ENCODE measurements at places on chromosomes 3 and 15.
A peak's percentile ranks its signal among the peaks of the same experiment; 100 is the strongest.

DNA sequence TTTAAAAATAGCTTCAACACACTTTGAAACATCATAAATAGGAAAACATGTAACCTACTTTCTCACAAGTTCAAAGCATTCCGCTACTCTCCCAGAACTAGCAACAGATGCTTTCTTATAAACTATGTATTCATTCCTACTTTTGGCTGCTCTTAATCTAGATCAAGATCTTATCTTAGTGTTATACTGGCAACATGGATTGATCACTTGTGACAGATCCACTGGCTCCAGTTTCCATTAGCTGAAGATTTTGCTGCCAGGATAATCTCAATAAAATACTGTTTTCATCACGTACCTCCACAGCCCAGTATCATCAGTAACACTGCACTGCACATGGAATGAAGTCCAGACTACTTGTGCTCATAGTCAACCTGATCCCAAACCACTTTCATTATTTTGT is 491.7 kb upstream of the AGTR1 start:
- no peak for DNase-seq

GRCh38 chr15:85616549-85617110 is 178.1 kb downstream of the KLHL25 start:
- DNase-seq = no peak

DNA sequence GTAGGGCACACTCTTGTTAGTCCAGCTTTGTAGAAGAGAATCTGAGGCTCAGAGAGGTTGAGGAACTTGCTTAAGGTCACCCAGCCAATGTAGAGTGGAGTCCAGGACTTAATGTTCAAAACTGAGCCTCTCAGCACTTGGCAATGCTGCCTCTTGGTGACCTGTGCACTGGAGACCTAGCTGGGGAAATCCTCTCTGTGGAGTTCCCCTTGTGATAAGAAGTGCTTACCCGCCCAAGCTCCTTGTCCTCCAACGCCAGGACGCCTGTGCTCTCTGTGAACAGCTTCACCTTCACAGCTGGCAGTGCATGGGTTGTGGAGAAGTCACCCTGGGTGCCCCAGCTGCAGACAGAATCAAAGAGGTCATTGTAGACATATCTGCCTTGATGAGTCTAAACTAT is 219.1 kb upstream of the FEZF2 start:
- DNase-seq = no peak

GRCh38 chr3:53495146-53495519 is 722 bp downstream of the CACNA1D start:
- peak; percentile 2 for DNase-seq

GRCh38 chr15:27878841-27879240 is 220.3 kb downstream of the OCA2 start:
- DNase-seq = no peak

DNA sequence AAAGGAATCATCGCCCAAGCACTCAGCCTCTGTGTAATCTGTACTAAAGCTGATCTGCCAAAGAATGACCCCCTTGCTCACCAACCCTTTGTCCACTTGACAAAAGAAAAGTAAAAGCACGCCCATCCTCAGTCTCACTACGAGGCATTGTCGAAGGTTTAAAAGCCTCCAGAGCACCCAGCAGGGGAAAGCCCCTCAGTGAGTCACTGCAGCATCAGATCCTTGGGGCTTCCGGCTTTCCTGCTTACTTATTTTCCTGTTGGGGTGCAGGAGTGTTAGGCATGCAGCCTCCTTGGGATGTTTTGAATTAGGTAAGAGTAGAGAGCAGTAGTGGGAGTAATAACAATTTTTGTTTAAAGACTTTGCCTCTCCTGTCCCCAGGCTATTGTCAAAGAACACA is 216.1 kb downstream of the MTHFS start:
- DNase-seq = no peak

DNA sequence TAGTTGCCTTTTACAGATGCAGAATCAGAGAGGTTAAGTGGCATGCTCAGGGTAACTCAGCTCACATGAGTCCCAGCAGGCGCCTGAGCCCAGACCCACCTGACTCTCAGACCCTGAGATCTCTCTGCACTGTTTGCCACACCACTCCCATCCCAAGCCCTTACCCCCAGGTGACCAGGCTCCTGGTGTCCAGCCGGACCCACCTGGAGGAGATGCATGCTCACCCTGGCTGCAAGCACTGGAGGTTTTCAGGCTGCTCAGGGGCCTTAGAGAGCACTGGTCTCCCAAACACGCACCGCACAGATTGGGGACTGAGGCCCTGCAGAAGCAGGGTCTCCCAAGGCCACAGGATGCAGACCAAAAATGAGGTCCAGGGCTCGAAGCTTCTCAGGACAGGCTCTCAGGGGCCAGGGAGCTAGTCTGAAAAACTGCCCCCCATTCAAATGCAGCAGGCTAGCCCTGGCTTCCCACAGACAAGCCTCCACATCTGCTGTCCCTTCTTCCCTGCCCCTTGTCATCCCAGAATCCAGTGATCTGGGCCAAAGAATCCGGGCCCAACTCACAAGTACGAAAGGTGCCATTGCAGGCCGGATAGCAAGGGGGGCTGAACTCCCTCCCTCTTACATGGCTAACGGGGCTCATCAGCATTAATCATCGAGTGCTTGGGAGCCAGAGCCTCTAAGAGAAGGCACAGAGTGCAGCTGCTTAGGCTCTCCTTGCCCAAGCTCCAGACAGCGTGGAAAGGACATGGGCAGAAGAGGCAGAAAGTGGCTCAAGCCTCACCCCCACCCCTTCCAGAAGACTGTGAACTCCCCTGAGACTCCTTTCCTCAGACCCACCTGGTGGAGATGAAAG is 90.2 kb upstream of the PRR20G start:
- DNase-seq = no peak

GRCh38 chr3:39118079-39118478 is 10.6 kb downstream of the TTC21A start:
- DNase-seq = no peak

DNA sequence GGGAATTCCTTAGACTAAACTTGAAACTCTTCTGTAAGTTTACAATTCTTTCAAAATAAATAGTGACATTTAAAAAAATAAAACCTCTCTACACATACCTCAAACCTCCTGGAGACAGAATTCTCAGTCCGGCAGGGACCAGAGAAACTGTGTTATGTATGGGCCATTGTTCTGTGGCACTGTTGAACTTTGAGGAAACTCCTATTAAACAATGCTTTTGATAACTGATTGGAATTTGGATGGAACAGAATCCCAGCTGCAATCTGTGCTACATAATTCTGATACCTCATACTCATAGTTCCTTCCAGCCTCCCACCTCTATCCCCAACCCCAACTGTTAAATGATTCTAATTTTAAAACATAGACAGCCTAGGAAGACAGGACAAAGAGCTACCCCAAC is 85.0 kb downstream of the TM4SF4 start:
- DNase-seq = no peak

GRCh38 chr15:34900748-34901147 is 68.8 kb downstream of the AQR start:
- DNase-seq = no peak

GRCh38 chr15:66429117-66429516 is 42.4 kb downstream of the MAP2K1 start:
- DNase-seq = no peak

- no peak for DNase-seq
Measured at GRCh38 chr3:112308151-112308911, 14.3 kb upstream of the SLC9C1 start.

- peak; percentile 14 for DNase-seq
Measured at GRCh38 chr15:34436126-34436955, 1.3 kb downstream of the GOLGA8A start.

GRCh38 chr3:196471551-196471950 is 32.0 kb downstream of the RNF168 start:
- no peak for DNase-seq

- DNase-seq = no peak
Measured at GRCh38 chr15:52292780-52293392, 2.7 kb downstream of the MYO5C start.

- DNase-seq = no peak
Measured at GRCh38 chr15:29331669-29332068, 62.0 kb upstream of the NSMCE3 start.

- DNase-seq = no peak
Measured at GRCh38 chr3:134527538-134528186, 41.8 kb downstream of the CEP63 start.

DNA sequence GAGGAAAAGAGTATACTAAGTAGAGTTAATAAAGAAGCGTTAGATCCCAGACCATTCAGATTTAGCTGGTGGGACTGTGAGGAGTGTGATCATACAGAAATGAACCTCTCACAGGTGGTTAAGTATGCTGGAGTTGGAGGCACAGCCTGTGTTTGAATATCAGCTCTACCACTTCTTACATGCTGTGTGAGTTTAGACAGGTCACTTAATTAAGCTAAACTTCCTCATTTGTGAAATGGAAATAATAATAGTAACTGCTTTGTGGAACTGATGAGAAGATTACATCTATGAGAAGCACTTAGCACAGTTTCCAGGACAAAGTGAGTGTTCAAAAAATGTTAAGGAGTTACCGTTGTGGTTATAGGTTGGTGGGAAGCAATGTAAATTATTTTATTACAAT is 8.4 kb downstream of the ACP3 start:
- no peak for DNase-seq

GRCh38 chr3:139455855-139456254 is 20.5 kb downstream of the RBP2 start:
- no peak for DNase-seq

DNA sequence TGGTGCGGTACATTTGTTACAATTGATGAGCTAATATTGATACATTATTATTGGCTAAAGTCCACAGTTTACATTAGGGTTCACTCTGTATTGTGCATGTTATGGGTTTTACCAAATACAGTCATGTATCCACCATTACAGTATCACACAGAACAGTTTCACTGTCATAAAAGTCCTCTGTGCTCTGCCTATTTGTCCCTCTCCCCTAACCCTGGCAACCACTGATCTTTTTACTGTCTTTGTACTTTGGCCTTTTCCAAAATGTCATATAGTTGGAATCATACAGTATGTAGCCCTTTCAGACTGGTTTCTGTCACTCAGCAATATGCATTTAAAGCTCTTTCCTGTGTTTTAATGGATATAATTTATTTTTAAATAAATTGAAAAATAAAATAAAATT is 83.1 kb upstream of the SLC4A7 start:
- no peak for DNase-seq

- no peak for DNase-seq
Measured at GRCh38 chr3:105401691-105402149, 35.0 kb downstream of the ALCAM start.

DNA sequence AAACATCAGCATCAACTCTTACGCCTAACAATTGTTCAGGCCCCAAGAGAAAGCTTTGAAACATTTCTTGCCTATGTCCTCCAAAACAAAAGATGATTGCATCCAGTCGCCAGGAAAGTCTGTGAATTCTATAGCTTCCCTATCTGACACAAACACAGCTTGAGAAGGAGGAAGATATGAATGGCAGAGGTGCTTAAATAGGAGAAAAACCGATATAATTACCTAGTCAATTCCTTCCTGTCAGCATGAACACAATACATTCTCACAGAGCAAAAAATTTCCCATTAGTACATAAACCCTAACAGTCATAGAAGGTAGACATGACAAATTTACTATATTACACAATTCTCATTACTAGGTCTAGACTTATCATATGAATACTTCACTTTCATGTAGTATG is 326.5 kb downstream of the CGGBP1 start:
- no peak for DNase-seq

DNA sequence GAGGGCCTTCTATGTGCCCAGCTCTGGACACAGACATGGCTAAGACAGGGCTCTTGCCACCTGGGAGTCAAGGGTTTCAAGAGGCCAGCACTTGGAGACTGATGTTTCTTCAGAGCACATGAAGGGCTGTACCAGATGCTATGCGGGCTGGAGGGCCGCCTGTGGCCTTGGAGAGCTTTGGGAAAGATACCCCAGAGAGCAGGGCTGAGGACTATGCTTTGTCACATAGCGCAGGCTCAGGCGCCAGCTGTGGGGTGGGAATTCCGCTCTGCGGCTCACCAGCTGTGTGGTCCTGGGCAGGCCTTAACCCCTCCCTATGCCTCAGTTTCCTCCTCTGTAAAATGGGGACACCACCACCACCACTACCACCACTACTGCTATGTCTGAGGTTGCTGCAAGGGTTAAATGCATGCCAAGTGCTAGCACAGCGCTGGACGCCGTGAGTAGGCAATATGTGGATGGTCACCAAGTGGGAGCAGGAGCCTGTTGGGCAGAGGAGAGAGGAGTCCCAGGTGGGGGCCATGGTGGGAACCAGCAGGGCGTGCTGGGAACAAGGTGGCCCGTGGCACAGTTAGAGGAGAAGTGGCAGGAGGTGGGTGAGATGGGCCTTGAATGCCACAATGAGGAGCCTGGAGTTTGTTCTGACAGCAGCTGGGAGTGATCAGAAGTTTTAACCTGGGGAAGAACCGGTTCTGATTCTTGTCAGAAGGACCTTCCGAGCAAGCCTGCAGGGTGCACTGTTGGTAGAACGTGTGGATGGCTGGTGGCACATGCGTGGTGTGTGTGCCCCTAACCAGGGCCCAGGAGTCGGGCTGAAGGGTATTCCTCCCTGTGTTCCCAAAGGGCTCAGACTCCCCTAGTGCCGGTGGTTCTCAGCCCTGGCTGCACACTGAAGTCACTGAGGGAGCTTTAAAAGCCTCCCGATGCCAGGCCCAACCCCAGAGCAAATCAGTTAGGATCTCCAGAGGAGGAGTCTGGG is 41.7 kb downstream of the FEM1B start:
- no peak for DNase-seq

- DNase-seq = peak; percentile 63
Measured at GRCh38 chr15:76190751-76191538, 120.3 kb downstream of the ETFA start.

DNA sequence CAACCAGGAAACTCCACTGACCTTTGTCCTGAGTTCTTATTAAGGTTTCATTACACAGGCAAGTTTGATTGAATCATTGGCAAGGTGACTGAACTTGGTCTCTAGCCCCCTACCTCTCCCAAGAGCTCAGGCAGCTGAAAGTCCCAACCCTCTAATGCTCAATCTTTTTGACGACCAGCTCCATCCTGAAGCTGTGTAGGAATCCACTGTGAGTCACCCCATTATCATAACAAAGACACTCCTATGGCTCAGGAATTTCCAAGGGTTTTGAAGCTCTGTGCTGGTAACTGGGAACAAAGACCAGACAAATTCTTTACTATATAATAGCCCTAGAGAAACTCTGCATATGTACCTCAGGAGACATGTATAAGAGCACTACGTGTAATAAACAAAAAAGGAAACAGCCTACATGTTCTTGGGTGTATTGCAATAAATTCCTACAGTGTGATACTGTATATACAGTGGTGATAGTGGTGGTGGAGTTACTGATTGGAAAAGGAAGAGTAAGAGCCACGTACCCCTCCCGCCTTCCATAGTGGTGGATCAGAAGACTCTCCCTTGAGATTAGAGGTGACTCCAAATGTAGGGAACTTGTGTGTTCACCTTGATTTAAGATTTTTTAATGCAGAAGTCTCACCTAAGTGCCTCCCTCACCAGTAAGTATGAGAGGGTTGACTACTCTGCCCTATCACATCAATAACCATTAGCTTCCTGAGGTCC is 116.6 kb downstream of the ST8SIA2 start:
- DNase-seq = no peak

- DNase-seq = no peak
Measured at GRCh38 chr3:55668359-55668758, 181.3 kb upstream of the WNT5A start.

- DNase-seq = no peak
Measured at GRCh38 chr3:115830764-115831395, 207.6 kb downstream of the GAP43 start.

- DNase-seq = no peak
Measured at GRCh38 chr3:50352781-50353180, 2.1 kb downstream of the CYB561D2 start.

GRCh38 chr3:18097473-18097872 is 327.7 kb downstream of the SATB1 start:
- DNase-seq = no peak
